ENCODE measurements at places on chromosomes 12 and 14.

DNA sequence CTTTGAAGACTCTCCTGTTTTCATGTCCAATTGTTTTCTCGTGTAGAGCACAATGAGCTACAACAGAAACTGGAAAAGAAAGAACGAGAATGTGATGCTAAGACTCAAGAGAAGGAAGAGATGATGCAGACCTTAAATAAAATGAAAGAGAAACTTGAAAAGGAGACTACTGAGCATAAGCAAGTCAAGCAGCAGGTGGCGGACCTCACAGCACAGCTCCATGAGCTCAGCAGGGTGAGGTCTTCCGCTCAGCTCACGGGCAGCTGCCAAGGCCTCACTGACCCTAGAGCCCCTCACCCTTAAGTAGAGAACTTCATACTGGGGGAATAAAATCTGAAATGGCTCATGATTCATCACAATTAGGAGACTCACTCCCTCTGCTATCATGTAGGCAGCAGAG lies 134.7 kb downstream of the GPR135 start:
- no peak for DNase-seq

- DNase-seq, result peak; percentile 39
These were observed 462.5 kb downstream of the NAV3 start for GRCh38 chr12:78293059-78293686.

GRCh38 chr14:77103475-77103874 lies 5.4 kb downstream of the CIPC start:
- DNase-seq, result no peak

DNA sequence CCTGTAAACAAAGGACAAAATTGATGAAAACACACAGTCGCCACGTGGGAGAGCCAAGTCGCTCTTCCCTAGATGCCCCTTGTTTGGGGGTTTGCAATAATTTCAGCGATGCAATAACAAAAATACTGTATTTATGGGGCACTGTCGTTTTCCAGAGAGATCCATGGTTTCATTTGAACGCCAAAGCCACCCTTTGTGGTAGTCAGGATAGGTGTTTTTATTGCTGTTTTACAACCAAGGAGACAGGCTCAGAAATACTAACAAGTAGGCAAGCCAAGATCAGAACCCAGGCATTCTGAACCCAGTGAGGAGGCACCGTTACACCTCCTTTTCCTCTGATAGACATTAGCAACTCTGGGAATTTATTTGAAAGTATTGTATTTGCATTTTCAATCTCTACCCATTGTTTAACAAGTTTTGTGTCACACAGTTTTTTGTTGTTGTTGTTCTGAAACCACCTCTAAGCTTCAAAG lies 831 bp upstream of the BTBD7 start:
- DNase-seq, result no peak

DNA sequence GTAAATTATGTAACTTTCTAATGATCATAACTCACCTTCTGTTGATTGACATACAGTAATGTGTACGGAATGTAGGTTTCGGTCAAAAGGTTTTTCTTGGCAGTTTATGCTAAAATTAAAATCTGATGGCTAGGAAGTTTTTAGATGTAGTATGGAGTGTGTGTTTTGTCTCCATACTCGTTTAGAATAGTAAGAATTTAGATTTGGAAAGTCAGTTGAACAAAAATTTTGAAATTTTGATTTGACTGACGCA lies 859 bp downstream of the PALS1 start:
- DNase-seq, result no peak

- DNase-seq, result no peak
These were observed 125.4 kb downstream of the SLC38A6 start for GRCh38 chr14:61106271-61106958.

GRCh38 chr12:106246891-106247673 lies 738 bp downstream of the CKAP4 start:
- DNase-seq, result peak; percentile 56

DNA sequence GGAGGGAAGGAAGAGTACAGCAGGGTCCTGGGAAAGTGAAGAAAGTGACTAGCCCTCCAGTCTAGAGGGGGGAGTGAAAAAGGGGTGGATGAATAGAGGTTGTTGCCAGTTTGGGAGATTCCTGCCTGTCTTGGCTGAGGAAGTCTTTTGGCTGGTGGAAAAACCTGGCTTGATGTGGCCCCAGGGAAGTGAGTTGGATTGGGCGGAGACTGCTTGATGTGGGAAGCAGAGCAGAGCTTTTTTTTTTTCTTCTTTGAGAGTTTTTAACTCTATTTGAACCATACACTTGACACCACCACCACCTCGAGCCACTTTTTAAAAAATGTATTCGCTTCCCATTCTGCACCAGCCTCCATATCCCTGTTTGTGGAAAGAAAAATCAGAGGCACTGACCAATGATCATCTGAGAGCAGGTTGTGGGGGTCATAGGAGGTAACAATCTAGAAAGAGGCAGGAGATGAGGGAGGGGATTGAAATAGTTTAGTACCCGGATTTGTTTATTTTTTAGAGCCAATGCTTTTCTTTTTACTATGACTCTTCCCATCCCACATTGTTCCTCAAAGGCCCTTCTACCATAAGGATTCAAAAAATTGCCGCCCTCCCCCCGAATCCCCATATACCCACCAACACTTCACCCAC lies 690 bp upstream of the DTX3 start:
- DNase-seq, result peak; percentile 46

GRCh38 chr12:60259225-60259624 lies 663.4 kb downstream of the SLC16A7 start:
- no peak for DNase-seq

DNA sequence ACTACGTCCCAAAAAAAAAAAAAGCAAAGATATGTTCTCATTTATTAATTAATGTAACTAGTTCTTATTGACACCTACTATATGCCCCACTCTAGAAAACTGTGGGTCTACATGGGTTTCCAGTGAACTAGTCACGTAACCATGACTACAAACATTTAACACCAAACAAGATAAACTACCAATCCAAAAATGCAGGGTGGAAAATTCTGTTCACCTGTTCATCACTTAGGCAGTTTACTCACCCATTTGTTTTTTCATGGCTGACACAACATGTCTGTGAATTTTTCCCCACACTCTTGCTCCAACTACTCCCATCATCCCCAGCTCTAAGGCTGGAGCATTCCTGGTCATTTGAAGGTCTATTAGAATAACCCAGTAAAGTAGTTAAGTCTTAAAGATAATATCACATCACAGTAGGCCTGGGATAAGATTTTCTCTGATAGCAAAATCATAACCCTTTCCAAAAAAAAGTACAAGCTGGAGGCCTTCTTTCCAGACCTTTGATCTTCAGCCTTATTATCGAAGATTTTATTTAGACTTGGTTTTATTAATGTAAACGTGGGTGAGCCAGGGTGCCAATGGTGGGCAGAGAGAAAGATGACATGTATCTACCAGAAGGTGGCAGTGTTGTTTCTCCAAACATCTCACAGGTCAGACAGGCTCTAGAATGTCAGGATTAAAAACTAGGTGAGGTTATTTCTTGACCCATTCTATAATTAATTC lies 61.6 kb upstream of the DAAM1 start:
- DNase-seq, result peak; percentile 60

DNA sequence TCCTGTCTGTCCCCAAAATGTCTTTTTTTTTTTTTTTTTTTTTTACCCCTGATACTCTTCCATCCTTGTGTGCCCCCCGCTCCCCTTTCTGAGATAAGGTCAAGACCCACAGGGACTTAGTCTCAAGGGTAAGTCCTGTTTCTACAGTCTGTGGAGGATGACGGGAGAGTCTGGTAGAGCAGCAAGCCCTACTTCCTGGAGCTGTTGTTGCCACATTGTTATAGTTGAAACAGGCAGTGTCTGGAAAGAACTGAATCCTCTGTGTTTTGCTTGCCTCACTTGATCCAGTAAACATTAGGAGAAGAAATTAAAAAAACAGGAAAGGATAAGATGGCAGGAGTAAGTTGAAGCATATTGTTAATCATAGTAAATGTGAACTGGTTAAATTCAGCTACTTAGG lies 45.5 kb downstream of the ZNF664 start:
- no peak for DNase-seq

GRCh38 chr14:85471744-85472143 lies 58.2 kb upstream of the FLRT2 start:
- peak; percentile 95 for DNase-seq

GRCh38 chr14:71070169-71070568 lies 162.9 kb downstream of the PCNX1 start:
- peak; percentile 23 for DNase-seq
